Stimulated activated CD4-positive, alpha-beta T cell treated with anti-CD3 and anti-CD28 coated beads, Interleukin-12 subunit alpha, Interleukin-12 subunit beta, amount 100 ng/mL, for 48 hours (primary cell): ENCODE measurements at places on chromosomes 6 and 20.

DNA sequence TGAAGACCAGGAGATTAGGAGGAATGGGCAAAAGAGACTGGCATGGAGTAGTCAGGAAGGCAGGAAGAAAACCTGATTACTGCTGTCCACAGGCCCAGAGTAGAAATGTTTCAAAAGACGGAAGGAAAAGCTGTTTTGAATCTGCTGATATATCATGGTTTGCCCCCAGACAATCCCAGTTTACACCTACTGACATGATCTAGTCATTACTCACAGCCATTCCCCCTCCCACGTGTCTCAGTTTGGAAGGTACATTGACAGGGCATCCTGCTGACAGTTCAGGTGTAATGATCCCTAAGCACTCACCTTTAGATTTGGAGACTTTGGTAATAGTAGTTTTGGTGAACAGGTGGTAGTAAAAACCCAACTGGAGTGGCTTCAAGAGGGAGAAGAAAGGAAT is 9.8 kb upstream of the TXNDC5 start:
- no peak for DNase-seq

GRCh38 chr6:4319981-4320683 is 184.8 kb upstream of the ECI2 start:
- DNase-seq = no peak

- no peak for DNase-seq
Observed at GRCh38 chr20:10671919-10672623, 1.7 kb downstream of the JAG1 start.

GRCh38 chr6:136840276-136841001 is 18.0 kb downstream of the PEX7 start:
- DNase-seq = no peak

GRCh38 chr6:26383624-26384417 is 913 bp downstream of the BTN2A2 start:
- no peak for DNase-seq

DNA sequence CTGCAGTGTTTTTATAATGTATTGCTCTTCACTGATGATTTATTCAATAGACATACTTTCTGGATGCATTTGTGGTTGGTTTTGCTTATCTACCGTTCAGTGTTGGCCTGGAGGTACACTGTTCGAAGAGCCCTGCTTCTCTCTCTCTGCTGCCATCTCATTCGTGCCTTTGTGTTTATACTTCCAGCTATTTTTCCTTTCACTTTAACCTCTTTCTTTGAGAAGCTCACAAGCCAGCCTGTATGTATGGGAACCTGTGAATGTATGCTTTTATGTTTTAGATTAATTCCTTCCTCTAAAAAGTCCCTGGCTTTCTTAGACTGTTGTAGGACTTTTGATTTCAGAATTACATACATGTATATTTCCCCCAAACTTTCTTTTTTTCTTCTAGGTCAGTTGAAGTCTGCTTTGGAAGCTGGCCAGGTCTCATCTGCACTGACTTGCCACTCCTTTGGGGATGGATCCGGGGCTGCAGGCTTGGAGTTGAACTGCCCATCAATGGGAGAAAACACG is 83.0 kb downstream of the SCAND1 start:
- DNase-seq = no peak

DNA sequence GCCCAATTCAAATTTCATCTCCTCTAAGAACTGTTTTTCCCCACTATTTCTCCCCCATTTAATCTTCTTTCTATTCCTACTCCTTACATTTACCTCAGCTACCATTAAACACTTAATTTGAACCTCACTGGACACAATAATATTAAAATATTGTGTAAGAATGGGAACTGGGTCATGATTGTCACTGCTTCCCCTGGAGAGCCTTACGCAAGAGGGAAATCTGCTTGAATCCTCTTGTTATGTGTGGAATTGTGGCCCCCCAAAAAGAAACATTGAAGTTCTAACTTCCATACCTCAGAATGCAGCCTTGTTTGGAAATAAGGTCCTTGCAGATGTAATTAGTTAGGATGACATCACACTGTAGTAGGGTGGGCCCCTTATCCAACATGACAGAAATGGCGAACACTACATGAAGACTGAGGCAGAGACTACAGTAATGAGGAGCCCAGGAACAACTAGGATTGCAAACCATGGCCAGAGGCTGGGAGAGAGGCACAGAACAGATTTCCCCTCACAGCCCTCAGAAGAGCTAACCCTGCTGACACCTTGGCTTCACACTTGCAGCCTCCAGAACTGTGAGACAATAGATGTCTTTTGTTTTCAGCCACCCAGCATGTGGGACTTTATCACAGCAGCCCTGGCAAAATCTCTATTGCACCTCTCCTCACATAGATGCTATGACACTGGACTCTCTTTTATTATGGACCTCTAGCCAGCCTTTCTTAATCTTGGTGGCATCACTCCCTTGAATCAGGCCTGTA is 29.9 kb downstream of the HIVEP2 start:
- no peak for DNase-seq
